ENCODE measurements at places on chromosomes 12 and 14. TPM values are rescaled to one million over a fixed set of nuclear protein-coding genes. Genes with fewer than 3 reads are reported as not detected.

Gene SLC5A8
- not detected for total RNA-seq

Gene ACACB
- total RNA-seq, result 9.6 TPM

Gene DTX1
- total RNA-seq, result 0.31 TPM

Gene POTEM
- total RNA-seq, result not detected

Gene DACT1
- 0.42 TPM for total RNA-seq

Gene KSR2
- 0.63 TPM for total RNA-seq

Gene CLEC14A
- total RNA-seq, result not detected

Gene BCDIN3D
- total RNA-seq, result 4.6 TPM

Gene GPRC5D
- total RNA-seq, result not detected

Gene PPFIA2
- total RNA-seq, result not detected

Gene SDS
- 0.40 TPM for total RNA-seq

Gene ENDOU
- total RNA-seq, result not detected

Gene CIDEB
- total RNA-seq, result 0.12 TPM

Gene STK38L
- total RNA-seq, result 19.3 TPM

Gene RFLNA
- total RNA-seq, result not detected

Data from A549 treated with ZK216348 at 1 μM for 4 hours (cell line).